ENCODE measurements at places on chromosomes 12 and 14.

- no peak for DNase-seq
These were observed 91.9 kb upstream of the BCL2L14 start for GRCh38 chr12:11978726-11979384.

DNA sequence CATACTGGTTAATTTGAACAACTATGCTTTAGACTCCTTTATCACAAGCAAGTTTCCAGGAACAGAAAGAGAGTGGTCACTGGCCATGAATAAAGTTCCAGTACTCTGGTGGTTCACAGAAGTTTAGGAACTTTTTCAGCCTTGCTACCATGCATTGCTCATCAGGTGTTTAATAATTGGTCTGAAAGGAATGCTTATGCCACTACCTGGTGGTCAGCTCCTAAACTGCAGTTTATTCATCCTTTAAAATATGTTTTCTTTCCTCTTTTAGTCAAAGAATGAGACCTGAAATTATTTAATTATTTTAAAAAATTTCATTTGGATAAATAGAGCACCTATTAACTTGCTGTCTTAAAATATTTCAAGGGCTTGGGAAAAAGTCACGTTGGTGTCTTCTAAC lies 260.1 kb upstream of the OR4E1 start:
- DNase-seq = no peak

DNA sequence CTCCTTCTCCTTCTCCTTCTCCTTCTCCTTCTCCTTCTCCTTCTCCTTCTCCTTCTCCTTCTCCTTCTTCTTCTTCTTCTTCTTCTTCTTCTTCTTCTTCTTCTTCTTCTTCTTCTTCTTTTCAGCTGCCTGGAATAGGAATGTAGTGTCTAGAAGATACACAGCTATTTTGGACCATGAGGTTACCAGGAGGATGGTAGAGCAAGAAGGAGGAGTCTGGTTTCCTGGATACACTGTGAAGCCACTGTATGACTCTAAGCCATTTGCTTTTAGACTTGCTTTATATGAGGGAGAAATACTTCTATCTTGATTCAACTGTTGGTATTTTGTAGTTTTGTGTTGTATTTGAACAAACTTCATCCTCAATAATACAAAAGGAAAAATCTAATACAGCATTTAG lies 3.0 kb upstream of the MYBPC1 start:
- DNase-seq = no peak

- DNase-seq = no peak
These were observed 8.6 kb downstream of the CIPC start for GRCh38 chr14:77106666-77107065.

GRCh38 chr14:40413136-40413535 lies 980.9 kb upstream of the FBXO33 start:
- no peak for DNase-seq
